ENCODE measurements at places on chromosomes 5 and 9.

GRCh38 chr9:96343515-96344360 lies 39.8 kb downstream of the SLC35D2 start:
- DNase-seq = no peak

DNA sequence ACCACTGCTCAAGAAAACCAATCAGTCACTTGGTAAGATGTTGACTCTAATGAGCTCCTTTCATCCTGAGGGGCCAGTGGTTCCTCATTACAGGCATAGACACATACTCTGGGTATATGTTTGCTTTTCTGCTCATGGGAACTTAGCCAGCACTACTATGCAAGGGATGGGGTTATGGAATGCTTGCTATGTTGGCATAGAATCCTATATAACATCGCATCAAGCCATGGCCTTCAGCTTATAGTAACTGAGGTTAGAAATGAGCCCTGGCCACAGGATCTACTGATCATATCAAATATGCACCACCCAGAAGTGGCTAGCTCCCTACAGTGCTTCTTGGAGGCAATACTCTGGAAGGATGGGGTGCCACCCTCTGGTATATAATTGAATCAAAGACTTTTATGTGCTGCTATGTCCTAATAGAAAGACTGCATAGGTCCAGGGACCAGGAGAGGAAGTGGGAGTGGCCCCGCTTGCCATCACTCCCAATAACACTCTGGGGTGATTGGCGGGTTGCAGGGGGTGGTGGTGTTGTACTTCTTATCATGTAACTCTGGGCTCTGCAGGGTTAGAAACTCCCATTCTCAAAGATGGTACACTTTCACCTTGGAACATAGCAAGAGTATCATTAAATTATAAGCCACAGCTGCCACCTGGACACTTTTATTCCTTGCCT lies 70.3 kb downstream of the ZNF366 start:
- DNase-seq = no peak

- DNase-seq = no peak
Observed at GRCh38 chr5:179294131-179294780, 51.0 kb downstream of the ADAMTS2 start.

- DNase-seq = no peak
Observed at GRCh38 chr5:92734211-92734940, 846.6 kb downstream of the NR2F1-AS1 start.

GRCh38 chr9:131645078-131645776 lies 94.6 kb downstream of the RAPGEF1 start:
- peak; percentile 61 for DNase-seq

DNA sequence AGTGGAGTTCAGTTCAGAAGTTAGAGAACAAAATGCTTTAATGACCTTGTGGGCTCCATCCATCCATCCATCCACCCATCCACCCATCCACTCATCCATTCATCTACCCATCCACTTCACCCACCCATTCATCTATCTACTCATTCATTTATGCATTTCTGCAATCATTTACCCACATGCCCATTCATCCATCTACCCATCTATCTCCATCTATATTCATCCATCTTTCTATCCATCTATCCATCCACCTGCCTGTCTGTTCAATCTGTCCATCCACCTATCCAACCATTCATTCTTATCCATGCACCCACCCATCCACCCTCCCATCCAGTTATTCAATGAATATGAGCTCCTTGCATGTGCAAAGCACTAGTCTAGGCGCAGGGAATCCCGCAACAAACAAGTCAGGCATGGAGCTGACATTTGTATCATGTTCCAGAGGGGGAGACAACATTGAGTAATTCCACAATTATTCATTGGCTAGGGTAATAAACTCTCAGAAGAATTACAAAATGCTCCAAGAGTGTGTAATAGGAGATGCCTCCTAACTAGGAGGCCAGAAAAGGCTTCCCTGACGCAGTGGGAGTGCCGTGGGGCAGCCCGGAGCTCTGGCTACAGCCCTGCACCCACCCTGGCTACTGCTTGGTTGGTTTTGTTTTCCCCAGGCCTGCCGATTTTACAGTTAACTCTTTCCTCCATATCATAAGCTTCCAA lies 211.2 kb downstream of the NXNL2 start:
- DNase-seq = no peak

DNA sequence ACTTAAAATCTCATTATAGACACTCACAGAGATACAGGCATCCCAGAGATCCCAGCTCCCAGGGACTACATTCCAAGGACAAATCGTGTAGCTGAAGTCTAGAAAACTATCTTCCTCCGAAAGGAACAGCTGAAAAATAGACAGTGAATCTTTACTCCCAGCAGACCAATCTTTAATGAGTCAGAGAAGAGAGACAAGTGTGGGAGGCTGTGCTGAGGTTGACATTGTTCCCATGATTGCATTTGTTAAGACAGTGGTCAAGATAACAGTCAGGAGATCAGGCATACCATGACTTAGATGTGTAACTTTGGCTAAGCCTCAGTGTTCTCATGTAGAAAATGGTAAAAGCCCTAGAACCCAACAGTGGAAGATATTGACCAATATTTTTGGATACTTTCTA lies 120.7 kb downstream of the PAPPA start:
- DNase-seq = no peak

- no peak for DNase-seq
Observed at GRCh38 chr5:137167187-137167586, 331.9 kb downstream of the SPOCK1 start.

GRCh38 chr5:134833340-134834032 lies 12.3 kb upstream of the C5orf24 start:
- no peak for DNase-seq

DNA sequence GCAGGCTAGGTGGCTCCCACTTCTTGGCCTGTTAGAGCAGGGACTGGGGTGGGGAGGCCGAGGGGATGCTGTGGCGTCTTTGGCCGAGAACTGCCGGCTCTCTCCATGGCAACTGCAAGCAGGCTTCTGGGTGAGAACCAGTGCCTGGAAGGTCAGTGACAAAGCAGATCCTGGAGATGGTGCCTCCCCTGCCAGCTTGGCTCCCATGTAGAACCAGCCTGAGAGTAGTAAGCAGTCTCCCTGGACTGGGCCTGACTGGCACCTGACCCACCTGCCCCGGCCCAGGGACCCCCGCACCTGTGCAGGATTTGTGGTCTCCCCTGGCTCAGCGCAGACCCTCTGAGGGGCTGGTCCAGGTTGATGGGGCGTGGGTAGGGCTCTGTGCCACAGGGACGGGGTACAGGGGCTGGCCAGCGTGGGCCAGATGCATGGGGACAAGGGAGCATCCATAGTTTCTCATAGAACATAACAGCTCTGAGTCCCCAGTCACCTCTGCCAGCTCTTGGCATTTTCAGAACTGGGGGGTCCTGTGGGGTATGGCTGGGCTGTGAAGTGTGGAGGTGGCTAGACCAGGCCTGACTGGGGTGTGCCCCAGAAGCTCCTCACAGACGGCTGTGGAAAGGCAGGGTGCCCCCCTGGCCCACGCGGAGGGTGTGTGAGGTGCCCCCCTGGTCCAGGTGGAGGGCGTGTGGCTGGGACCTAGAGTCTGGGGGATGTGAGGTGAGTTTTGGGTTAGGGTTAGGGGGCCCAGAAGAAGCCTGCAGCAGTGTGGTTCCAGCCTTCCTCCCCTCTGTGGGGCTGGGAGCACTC lies 22.2 kb downstream of the CACNA1B start:
- no peak for DNase-seq

GRCh38 chr5:88660264-88660946 lies 222.6 kb downstream of the MEF2C start:
- DNase-seq = no peak

GRCh38 chr5:121350181-121350930 lies 501.3 kb upstream of the FTMT start:
- no peak for DNase-seq

DNA sequence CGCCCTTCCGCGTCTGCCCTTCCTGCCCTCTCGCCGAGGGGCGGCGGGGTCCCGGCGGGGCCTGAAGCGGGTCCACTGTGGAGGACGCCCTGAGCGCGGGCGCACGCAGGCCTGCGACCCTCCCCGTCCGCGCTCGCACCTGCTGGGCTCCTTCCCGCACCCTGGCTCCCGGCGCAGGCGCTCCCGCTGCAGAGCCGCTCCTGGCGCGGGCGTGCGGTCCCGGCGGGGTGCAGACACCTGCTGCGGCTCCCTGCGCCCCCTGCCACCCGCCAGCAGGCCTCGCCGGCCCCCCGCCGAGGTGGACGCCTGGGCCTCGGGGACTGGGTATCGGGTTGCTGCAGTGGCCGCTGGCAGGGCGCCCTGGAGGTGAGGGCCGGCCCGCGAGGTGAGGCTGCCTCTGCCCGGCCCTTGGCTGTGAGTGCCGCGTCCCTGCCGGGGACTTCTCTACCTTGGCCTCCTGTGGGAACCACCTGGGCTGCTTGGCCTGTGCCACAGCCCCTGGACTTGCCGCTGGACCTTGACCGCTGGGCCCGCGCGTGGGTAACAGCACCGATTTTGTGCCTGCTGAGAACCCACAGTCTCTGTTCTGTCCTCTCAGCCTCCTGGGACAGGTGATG lies 627 bp downstream of the ARRDC1 start:
- no peak for DNase-seq

- DNase-seq = no peak
Observed at GRCh38 chr9:112086627-112087026, 88.5 kb downstream of the SUSD1 start.

- no peak for DNase-seq
Observed at GRCh38 chr5:72223371-72223770, 96.7 kb downstream of the MRPS27 start.

- no peak for DNase-seq
Observed at GRCh38 chr5:102863058-102863457, 108.0 kb downstream of the PAM start.

- no peak for DNase-seq
Observed at GRCh38 chr5:168992687-168993086, 308.3 kb downstream of the SLIT3 start.

DNA sequence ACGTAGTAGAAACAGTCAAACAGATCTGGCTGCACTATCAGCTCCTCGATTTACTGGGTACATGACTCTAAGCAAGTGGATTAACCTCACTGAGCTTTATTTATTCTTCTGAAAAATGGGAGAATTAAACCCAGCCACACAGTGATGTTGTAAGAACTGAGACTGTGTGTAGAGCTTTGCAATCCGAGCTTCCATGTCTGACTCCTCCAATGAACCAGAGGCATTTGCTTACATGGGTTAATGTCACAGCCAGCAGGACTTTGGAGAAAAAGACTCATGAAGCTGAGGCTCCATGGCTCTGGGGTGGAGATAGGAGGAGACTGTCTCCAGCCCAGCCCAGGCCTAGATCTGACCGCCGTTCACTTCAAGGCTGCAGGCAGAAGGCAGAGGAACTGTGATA lies 201.3 kb downstream of the CDK5RAP2 start:
- no peak for DNase-seq

GRCh38 chr5:39224196-39224761 lies 4.9 kb upstream of the FYB1 start:
- peak; percentile 55 for DNase-seq

DNA sequence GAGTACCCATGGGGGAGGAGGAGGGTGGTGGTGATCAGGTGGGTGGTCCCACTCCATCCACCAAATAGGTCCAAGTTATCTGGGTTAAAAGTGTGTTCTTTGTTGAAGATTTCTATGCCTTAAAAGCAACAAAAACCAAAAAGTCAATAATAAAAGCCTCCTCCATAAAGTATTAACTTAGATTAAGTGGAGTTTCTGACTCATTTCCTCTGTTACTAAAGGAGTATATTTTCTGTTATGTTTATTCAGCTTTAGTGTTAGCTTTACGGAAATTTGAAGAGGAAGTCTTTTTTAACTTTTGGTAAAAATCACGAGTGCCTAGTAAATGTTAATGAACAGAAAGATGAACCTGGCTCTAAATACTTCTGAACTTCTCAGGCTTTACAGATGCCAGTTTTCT lies 17.8 kb downstream of the FBXO38 start:
- peak; percentile 57 for DNase-seq

DNA sequence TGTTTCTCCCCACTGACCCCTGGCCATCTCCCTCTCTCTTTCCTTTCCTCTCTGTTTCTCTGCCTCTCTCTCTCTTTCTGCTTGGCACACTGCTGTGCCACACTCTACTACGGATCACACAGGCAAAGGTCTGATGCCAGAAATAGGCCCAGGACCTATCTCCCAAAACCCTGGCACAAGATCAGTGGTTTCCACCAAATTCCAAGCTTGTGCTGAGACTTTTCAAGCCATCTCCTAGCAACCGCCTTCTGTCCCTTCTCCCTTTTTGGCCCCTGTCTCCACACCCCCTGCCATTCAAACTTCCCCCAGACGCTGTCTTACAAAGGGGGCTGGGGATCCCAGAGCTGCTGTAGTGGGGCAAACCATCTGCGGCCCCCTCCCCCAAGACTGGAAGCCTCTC lies 38.5 kb upstream of the RARS1 start:
- DNase-seq = no peak
